Glutamatergic neuron (in vitro differentiated cells): ENCODE measurements at places on chromosomes 3 and 15. TPM values are rescaled to one million over a fixed set of nuclear protein-coding genes. Genes with fewer than 3 reads are reported as not detected.

WNT7A gene
- not detected for total RNA-seq

MYL3 gene
- total RNA-seq, result not detected

SAMMSON gene
- not detected for total RNA-seq

STARD9 gene
- total RNA-seq, result 45.1 TPM

PLAAT1 gene
- 21.2 TPM for total RNA-seq

KBTBD8 gene
- 8.6 TPM for total RNA-seq

STRC gene
- total RNA-seq, result 1.4 TPM

IL12A gene
- total RNA-seq, result not detected

ALS2CL gene
- total RNA-seq, result 0.51 TPM

GOLGA8T gene
- total RNA-seq, result not detected

PRSS50 gene
- total RNA-seq, result not detected

DUOXA2 gene
- not detected for total RNA-seq

SNUPN gene
- 15.5 TPM for total RNA-seq

GP9 gene
- not detected for total RNA-seq

IGSF11 gene
- total RNA-seq, result 8.2 TPM

VEPH1 gene
- total RNA-seq, result 9.3 TPM

TGM4 gene
- total RNA-seq, result not detected

GRCh38 chr3:17367171-17367570, 375.3 kb downstream of the TBC1D5 start:
- H3K27ac ChIP-seq, result no peak overlapping the region
- no peaks in the 10 kb centered on the region for H3K36me3 ChIP-seq
- DNase-seq, result no peak

- DNase-seq, result no peak
- no peak overlapping the region for H3K27ac ChIP-seq
- no peaks in the 10 kb centered on the region for H3K27me3 ChIP-seq
- H3K4me1 ChIP-seq, result no peaks in the 10 kb centered on the region
- no peaks in the 10 kb centered on the region for H3K36me3 ChIP-seq
- no peak overlapping the region for H3K4me3 ChIP-seq
Observed at GRCh38 chr3:189567766-189568420, 63.3 kb upstream of the TP63 start.

- no peak overlapping the region for H3K4me3 ChIP-seq
- H3K27ac ChIP-seq, result no peak overlapping the region
- no peaks in the 10 kb centered on the region for H3K36me3 ChIP-seq
- H3K4me1 ChIP-seq, result peaks cover 4% of the 10 kb centered on the region
Observed at GRCh38 chr3:145623349-145623748, 537.6 kb downstream of the PLOD2 start.

DNA sequence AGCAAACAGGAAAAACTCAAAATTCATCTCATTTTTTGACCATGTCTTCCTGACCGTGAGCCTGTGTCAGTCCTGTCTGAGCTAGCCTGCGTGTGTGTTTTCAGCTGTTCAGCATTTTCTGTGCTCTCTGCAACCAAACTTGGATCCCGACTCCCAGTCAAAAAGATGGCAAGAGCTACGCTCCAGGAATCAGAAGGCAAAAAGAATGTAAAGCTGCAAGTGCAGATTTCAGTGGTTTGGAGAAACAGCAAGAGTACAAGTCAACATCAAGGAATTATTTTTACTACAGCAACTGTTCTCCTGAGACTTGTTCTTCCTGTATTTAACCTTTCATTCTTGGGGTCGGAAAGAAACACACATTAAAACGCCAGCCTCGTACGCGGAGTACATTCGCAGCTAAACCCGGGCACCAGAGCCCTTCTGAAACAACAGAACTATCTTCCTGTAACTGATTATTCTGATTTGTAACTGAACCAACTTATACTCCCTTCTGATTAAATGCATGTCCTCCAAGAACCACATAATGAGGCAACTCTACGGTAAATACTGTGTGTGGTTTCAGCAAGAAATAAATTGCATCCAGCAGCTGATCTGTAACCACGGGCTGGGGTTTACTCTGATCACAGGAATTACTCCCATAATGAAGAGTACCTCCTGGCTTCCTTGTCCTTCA, 107.4 kb downstream of the LRIG1 start:
- H3K36me3 ChIP-seq, result peaks cover 13% of the 10 kb centered on the region
- H3K4me3 ChIP-seq, result no peak overlapping the region
- H3K27ac ChIP-seq, result no peak overlapping the region
- no peak for DNase-seq

- peaks cover 4% of the 10 kb centered on the region for H3K4me1 ChIP-seq
- DNase-seq, result no peak
- peaks cover 2% of the 10 kb centered on the region for H3K27me3 ChIP-seq
- H3K27ac ChIP-seq, result no peak overlapping the region
- no peak overlapping the region for H3K4me3 ChIP-seq
Observed at GRCh38 chr15:78431955-78432354, 6.1 kb upstream of the IREB2 start.

GRCh38 chr3:157030712-157031111, 129.2 kb downstream of the CCNL1 start:
- no peak overlapping the region for H3K27ac ChIP-seq
- H3K4me3 ChIP-seq, result no peak overlapping the region
- H3K4me1 ChIP-seq, result no peaks in the 10 kb centered on the region
- no peaks in the 10 kb centered on the region for H3K36me3 ChIP-seq

- no peak for DNase-seq
- H3K27me3 ChIP-seq, result peaks cover 14% of the 10 kb centered on the region
- H3K4me1 ChIP-seq, result peaks cover 25% of the 10 kb centered on the region
- H3K27ac ChIP-seq, result peak overlapping the region; percentile 52
- H3K4me3 ChIP-seq, result peak overlapping the region; percentile 71
Observed at GRCh38 chr15:74613953-74614743, 1.5 kb upstream of the CLK3 start.

GRCh38 chr15:66684136-66684681, 17.8 kb upstream of the SMAD6 start:
- peaks cover 3% of the 10 kb centered on the region for H3K27me3 ChIP-seq
- peaks cover 16% of the 10 kb centered on the region for H3K36me3 ChIP-seq
- no peak for DNase-seq

DNA sequence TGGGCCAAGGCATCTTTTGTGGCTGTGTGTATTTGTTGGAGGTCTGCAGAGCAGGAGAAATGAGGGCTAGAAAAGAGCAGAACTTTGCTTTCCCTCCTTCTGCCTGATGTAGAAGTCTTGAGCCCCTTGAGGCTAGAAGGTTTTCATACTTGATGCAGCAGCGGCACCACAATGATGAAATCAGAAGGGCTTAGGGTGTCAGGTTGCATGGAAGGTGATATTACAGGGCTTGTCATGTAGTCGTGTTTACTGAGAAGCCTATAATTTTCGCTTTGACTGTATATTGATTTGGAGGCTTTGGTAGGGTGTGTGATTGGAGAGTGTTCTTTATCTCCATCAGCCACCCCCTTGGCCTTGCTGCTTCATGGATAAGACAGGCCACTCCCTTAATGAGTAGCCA, 339.8 kb downstream of the THSD4 start:
- DNase-seq, result no peak
- no peaks in the 10 kb centered on the region for H3K36me3 ChIP-seq
- no peak overlapping the region for H3K4me3 ChIP-seq

GRCh38 chr15:71225851-71226250, 110.6 kb downstream of the THSD4 start:
- DNase-seq, result no peak
- H3K4me1 ChIP-seq, result peaks cover 13% of the 10 kb centered on the region
- peaks cover 4% of the 10 kb centered on the region for H3K27me3 ChIP-seq
- no peak overlapping the region for H3K4me3 ChIP-seq
- no peaks in the 10 kb centered on the region for H3K36me3 ChIP-seq

GRCh38 chr3:32432711-32433530, 41.3 kb downstream of the CMTM7 start:
- no peaks in the 10 kb centered on the region for H3K36me3 ChIP-seq
- no peak overlapping the region for H3K27ac ChIP-seq
- peaks cover 30% of the 10 kb centered on the region for H3K4me1 ChIP-seq
- no peak for DNase-seq

DNA sequence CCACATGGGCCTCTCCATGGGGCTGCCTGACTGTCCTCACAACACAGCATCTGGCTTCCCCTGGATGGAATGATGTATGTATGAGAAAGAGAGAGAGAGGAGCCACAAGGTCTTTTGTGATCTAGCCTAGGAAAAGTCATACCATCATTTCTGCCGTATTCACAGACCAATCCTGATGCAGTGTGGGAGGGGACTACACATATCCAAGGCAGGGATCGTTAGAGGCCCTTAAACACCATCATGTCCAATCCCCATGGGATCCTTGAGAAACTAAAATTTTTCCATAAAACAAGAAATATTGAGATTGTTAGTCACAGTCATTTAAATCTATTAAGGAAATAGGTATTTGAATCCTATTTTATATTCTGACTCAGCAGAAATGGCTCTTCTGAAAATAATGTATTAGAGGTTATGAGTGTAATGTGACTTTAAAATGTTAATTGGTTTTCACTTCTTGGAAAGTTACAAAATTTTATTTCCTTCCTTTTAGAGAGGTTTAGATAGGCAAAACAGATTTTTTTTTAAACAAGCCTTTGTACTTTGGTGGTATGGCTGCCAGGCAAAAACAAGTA, 65.1 kb upstream of the TSC22D2 start:
- peaks cover 2% of the 10 kb centered on the region for H3K4me1 ChIP-seq
- H3K27ac ChIP-seq, result no peak overlapping the region
- DNase-seq, result no peak
- no peaks in the 10 kb centered on the region for H3K36me3 ChIP-seq

- peaks cover 11% of the 10 kb centered on the region for H3K36me3 ChIP-seq
- H3K4me3 ChIP-seq, result no peak overlapping the region
- H3K27me3 ChIP-seq, result peaks cover 12% of the 10 kb centered on the region
- DNase-seq, result no peak
- peaks cover 6% of the 10 kb centered on the region for H3K4me1 ChIP-seq
Observed at GRCh38 chr3:134340362-134340981, 33.8 kb downstream of the AMOTL2 start.

DNA sequence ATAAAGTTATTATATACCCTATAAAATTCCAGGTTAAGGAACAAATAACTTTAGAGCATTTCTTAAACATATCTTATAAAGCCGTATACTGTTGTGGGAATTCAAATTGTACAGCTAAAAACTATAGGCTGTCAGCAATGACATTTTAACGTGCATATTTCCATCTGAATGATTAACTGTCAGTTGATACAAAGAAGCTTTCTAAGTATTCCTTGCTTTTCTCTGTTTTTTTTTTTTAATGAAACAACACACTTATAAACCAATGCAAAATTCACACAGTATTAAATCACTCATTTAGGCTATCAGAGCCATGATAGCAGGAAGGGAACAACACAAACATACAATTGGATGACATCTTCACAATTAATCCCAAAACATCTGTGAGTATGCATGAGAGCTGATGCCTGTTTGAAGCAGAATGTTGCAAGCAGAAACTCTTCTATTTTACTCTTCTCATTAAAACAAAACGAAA, 61.9 kb downstream of the CTDSPL start:
- no peak for DNase-seq
- H3K4me3 ChIP-seq, result no peak overlapping the region
- H3K4me1 ChIP-seq, result peaks cover 18% of the 10 kb centered on the region
- H3K27ac ChIP-seq, result no peak overlapping the region
- no peaks in the 10 kb centered on the region for H3K36me3 ChIP-seq

GRCh38 chr15:52527911-52528563, 643 bp downstream of the MYO5A start:
- peak overlapping the region; percentile 96 for H3K4me3 ChIP-seq
- H3K27ac ChIP-seq, result peak overlapping the region; percentile 93
- H3K27me3 ChIP-seq, result peaks cover 9% of the 10 kb centered on the region
- DNase-seq, result no peak

DNA sequence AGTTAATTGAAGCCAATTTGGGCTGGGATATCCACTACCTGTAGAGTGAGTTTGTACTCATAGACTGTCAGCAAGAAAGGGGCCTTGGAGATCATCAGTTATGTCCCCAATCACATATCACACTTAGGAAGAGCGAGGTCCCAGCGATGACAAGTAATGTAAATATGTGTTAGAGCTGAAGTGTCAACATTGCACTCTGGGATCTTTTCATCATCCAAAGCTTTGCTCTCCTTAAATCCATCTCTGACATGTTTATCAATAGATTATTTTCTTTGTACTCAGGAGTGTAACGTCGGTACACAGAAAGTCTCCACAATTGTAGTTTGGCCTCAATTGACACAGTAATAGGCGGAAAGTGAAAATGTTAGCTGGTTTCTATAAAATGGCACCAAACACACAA, 113.7 kb upstream of the TPRG1 start:
- DNase-seq, result no peak
- H3K36me3 ChIP-seq, result no peaks in the 10 kb centered on the region
- no peaks in the 10 kb centered on the region for H3K27me3 ChIP-seq

- no peak overlapping the region for H3K27ac ChIP-seq
- H3K27me3 ChIP-seq, result peaks cover 2% of the 10 kb centered on the region
- H3K4me3 ChIP-seq, result no peak overlapping the region
- no peak for DNase-seq
Observed at GRCh38 chr3:19652336-19652735, 281.7 kb downstream of the EFHB start.
